Activated T-cell treated with anti-CD3 and anti-CD28 coated beads, Interleukin-2, amount 50 U/mL, for 24 hours (primary cell): ENCODE measurements at places on chromosomes 16 and 17.

- no peak for DNase-seq
Measured at GRCh38 chr16:89194340-89195311, 5.7 kb downstream of the SLC22A31 start.

- no peak for DNase-seq
Measured at GRCh38 chr16:89049484-89050118, 44.1 kb upstream of the ACSF3 start.

DNA sequence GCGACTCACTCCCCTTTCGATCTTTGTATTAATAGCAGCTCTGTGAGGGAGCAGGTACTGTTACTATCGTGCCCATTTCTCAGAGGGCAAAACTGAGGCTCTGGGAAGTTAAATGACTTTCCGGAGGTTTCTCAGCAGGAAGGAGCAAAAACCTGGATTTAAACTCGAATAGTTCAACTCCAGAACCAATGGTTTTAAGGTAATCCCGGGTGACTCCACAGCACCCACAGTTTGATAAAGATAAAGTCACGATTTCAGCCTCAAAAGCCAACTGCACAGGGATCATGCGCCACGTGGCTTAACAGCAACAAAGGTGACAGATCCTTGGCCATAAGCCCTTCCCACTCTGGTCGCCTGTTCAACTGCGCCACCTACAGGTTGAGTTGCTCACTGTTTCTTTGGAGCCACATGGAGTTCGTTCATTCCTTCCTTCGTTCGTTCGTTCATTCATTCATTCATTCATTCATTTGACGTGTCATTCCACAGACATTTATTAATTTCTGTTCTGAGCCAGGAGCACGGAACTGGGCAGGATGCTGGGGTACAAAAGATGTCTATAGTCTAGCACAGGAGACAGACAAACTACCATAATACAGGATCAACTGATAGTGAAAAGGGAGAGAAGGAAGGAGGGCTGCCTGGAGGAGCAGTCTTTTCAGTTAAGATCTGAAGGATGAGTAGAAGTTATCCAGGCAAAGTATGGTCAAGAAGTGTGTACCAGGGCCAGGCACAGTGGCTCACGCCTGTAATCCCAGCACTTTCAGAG is 134.8 kb downstream of the HS3ST2 start:
- DNase-seq, result peak; percentile 54

DNA sequence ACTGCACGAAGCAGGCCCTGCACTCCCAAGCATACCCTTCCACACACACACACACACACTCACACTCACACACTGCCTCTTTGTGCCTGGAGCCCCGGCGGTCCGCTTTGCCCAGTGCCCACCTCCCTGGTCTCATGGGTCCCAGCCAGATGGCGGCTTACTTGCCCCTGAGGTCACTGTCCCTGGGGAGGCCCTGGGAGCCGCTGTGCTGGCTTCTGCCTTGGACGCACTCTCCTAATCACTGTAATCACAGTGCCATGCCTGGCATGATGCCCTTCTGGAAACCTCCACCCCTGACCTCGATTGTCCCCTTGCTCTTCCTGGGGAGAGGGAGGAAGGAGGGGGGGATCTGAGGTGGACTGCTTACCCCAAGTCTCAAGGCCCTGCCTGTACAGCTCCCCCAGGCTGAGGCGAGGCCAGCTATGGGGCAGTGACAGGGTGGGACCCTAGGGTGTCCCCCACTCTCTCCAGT is 36.0 kb downstream of the ARHGAP23 start:
- DNase-seq, result no peak

- no peak for DNase-seq
Measured at GRCh38 chr16:86167061-86167460, 268.1 kb downstream of the IRF8 start.

GRCh38 chr17:39704821-39705551 is 5.1 kb downstream of the ERBB2 start:
- no peak for DNase-seq

DNA sequence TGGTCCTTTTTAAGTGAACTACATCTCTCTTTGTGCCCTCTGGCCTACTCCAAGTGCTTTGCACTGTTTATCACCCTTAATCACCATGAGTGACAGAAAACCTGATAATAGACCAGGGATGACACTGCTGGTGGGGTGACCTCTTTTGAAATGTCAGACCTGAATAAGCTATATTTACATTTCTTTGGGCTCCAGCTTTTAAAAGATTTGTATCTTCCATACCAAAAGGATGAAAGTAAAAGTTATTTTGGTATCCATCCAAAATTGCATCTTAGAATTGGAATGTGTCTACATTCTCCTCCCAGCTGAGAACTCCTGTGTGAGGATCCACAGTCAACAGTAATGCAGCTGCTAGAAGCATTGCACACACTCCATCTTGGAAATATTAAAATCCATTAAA is 370.0 kb downstream of the CDH11 start:
- DNase-seq, result no peak

DNA sequence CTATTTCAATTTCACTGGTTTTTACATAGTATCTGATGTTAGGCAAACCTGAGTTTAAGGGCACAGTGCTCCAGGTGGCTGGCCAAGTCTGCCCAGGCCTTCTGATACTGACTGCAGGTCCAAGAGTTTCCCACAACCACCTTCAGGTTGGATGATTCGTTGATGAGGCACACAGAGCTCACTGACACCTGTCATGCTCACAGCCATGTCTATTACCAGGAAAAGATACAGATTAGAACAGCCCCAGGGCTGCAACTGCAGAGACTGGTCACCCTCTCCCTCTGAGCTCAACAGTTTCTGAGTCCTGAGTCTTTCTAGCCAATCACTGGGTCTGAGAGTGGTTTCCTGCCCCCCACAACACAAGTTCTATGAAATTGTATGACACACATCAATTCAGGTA is 37.2 kb downstream of the MEAK7 start:
- no peak for DNase-seq

GRCh38 chr17:42329025-42329976 is 41.0 kb downstream of the STAT5A start:
- DNase-seq, result no peak

DNA sequence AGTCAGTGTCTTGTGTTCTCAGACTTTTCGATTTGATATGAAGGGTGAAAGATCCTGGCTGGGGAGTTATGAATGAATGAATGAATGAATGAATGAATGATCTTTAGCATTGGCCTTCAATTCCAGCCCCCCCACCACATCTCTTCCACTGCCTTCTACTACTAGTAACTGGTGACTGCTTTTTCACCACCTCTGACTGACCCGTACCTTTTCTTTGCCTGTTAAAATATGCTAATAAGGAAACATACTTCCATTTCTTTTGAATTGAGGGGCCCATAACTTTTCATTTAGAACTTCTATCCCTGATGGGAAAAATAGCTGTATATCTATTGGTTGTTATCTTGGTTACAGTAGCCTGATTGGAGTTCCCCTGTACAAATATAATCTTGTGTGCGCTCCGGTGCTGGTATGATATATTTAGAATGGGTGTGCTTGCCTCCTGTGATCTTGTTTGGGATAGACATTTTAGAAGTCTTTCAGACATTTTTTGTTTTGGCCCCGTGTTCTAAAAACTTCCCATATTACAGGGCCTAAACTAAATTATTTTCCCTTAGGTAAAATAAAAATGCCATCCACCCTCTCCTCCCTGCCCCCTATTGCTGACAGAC is 3.4 kb downstream of the LYRM1 start:
- no peak for DNase-seq

- peak; percentile 91 for DNase-seq
Measured at GRCh38 chr17:29180034-29180787, at the start of gene MYO18A. Gene MYO18A (minus strand): TSS chr17:29180398. CDS start chr17:29166940, 13,458 bp downstream.

- DNase-seq, result no peak
Measured at GRCh38 chr16:2737238-2737605, 15.2 kb upstream of the SRRM2 start.

DNA sequence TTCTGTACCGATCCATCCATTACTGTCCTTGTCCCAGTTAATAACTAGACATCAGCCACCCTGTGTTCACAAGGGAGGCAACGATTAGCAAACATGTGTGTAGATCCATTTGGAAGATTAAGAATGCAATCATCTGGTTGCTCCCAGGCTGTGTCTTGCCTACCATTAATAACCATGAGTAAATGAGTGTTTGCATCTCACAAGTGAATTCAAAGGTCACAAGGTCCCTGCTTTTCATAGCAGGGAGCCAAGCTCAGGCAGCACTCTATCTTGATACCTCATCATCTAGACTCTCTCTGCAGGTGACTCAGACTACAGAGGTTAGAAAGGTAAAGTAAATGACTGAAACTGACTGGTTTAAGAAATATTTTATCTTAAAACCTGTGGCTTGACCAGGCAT is 25.3 kb downstream of the VWA3A start:
- no peak for DNase-seq

GRCh38 chr17:14201021-14201987 is 35.4 kb downstream of the CDRT15 start:
- DNase-seq, result no peak

- no peak for DNase-seq
Measured at GRCh38 chr16:69180011-69180338, 7.0 kb upstream of the SNTB2 start.

DNA sequence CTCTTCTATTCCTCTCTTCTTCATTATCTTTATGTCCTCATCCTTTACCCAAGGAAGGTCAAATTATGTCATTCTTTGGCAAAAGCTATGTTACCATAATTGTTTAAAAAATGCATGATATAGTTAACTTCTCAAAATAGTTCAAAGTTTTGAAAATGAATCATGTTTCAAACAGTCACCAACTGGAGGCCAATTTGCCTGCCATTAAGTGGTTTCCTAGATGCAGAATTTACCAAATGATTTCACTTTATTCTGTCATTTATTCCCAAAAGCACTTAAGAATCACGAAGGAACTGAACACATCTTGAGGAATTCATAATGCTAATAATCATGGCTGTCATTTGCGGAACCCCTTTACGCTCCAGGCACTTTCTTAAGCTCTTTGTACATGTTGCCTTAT is 190.9 kb upstream of the CDH11 start:
- no peak for DNase-seq

GRCh38 chr16:78695391-78695790 is 595.9 kb downstream of the WWOX start:
- no peak for DNase-seq

- no peak for DNase-seq
Measured at GRCh38 chr16:1982013-1982433, 754 bp upstream of the NOXO1 start.

GRCh38 chr16:53812914-53813313 is 109.0 kb downstream of the FTO start:
- no peak for DNase-seq

- no peak for DNase-seq
Measured at GRCh38 chr17:55466671-55467070, 44.6 kb downstream of the SMIM36 start.

GRCh38 chr17:29243792-29244191 is 2.9 kb upstream of the CRYBA1 start:
- DNase-seq, result no peak

DNA sequence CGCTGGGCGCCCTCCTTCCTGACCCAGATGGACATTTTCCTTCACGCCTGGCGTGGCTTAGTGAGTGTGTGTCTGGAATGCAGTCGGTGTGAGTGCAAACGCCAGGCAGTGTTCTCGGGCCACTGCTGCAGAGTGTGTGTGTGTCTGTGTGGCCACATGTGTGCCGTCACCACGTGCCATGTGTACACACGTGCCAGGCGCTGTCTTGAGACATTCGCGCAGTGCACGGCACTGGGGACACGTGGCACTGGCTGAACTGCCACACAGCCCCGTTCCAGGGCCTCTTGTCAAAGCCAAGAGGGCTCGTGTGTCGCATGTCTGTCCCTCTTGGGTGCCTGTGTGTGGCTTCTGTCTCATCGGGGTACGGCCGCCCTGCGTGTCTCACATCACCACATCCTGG is 28.8 kb downstream of the MAPK8IP3 start:
- no peak for DNase-seq

GRCh38 chr16:30368792-30369090 is 1.6 kb downstream of the TBC1D10B start:
- DNase-seq, result no peak

DNA sequence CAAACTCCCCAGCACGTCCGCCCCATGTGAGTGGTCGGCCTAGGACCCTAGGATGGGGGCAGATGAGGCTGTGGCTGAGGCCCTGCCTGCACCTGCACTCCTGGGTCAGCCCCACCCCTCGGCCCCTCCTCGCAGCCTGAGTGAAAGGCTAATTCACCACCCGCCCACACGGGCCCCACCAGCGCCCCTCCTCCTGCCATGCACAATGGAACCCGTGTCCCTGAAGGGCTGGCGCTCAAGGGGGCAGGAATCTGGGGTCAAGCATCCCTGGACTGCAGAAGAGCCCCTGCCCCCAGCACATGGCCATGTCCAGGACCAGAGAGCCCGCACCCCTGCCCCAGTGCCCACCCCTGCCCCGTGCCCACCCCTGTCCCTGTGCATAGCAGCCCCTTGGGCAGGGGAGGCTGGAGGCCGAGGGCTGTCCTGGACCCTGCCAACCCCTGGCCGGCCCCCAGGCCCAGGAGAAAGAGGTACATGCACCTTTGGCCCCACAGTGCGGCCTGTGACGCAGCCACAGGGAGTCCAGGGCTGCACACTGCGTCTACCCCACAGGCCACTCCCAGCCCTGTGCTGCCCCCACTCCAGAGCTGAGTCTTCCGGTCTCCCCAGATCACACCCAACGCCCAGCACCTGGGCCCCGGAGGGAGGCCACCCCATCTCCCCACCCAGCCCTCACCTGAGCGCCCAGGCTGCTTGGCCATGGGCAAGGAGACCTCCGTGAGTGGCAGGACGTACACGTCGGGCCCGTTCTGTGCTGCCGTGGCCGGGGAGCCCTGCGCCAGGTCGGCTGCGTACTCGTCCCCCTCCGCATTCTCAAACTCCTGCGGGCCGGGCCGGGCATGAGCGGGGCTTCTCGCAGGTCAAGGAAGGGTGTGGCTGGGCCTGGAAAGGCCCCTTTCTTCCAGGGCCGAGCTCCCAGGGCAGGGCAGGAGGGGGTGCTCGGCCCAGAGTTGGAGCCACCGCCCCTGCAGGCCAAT is 34.6 kb upstream of the PVALEF start:
- DNase-seq, result no peak

DNA sequence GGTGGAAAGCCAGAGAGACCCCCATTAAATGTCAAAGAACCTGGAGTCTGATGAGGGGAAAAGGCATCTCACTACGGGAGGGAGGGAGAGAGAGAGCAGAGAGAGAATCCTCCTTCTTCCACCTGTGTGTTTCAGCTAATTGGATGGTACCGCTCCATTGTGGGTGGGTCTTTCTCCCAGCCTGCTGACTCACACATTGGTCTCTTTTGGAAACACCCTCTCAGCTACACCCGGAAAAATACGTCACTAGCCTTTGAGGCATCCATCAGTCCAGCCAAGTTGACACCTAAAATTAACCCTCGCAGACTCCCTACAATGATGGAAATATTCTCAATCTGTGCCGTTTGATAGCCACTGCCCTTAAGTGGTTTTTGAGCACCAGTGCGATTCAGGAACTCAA is 100.4 kb downstream of the ELAC2 start:
- DNase-seq, result no peak

- DNase-seq, result no peak
Measured at GRCh38 chr17:34596920-34597319, 17.5 kb downstream of the TMEM132E start.
